ENCODE measurements at places on chromosomes 1 and 21.

GRCh38 chr1:86913399-86913895 is 479 bp downstream of the SELENOF start:
- peaks cover 34% of the 10 kb centered on the region for H3K4me1 ChIP-seq
- H3K27me3 ChIP-seq, result no peaks in the 10 kb centered on the region
- no peak overlapping the region for H3K4me3 ChIP-seq
- DNase-seq, result peak; percentile 25

- H3K27ac ChIP-seq, result no peak overlapping the region
- DNase-seq, result no peak
- no peaks in the 10 kb centered on the region for H3K27me3 ChIP-seq
- no peak overlapping the region for H3K4me3 ChIP-seq
Observed at GRCh38 chr1:28675924-28676257, 7.3 kb downstream of the GMEB1 start.

DNA sequence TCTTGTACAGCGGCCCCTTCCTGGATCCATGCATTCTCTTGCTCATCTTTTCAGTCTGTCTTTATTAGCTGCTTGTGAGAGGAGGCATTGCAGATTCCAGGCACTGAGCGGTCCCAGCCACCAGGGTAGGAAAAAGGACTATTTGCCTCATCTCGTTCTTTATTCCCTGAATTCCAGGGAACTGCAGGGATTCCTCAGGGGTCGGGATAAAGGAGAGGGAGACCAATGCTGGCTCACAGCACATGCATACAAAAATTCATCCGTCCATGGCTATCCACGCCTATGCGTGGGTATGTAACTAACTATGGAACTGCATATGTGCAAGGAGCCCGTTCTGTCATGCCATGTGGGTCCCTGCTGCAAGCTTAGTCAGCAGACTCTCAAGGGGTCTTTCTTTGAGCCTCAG is 879 bp upstream of the PLPPR5 start:
- DNase-seq, result no peak
- H3K27ac ChIP-seq, result no peak overlapping the region
- peaks cover 58% of the 10 kb centered on the region for H3K27me3 ChIP-seq
- H3K36me3 ChIP-seq, result no peaks in the 10 kb centered on the region
- H3K4me3 ChIP-seq, result no peak overlapping the region

GRCh38 chr1:65362545-65362944 is 53.2 kb downstream of the DNAJC6 start:
- no peak overlapping the region for H3K4me3 ChIP-seq
- no peak overlapping the region for H3K27ac ChIP-seq
- H3K4me1 ChIP-seq, result no peaks in the 10 kb centered on the region
- no peaks in the 10 kb centered on the region for H3K36me3 ChIP-seq
- peaks cover 6% of the 10 kb centered on the region for H3K27me3 ChIP-seq

All from activated T-helper 2 cell treated with anti-CD3 and anti-CD28 coated beads, Interferon-gamma antibody, Interleukin-2, Interleukin-4, amounts not matched to agents 10 μg/mL and 5 μg/mL and 100 μg/mL, durations not matched to agents 14 hours and 24 hours and 36 hours (primary cell).